AG08395 (cell line): ENCODE measurements at places on chromosomes 7 and 10.

DNA sequence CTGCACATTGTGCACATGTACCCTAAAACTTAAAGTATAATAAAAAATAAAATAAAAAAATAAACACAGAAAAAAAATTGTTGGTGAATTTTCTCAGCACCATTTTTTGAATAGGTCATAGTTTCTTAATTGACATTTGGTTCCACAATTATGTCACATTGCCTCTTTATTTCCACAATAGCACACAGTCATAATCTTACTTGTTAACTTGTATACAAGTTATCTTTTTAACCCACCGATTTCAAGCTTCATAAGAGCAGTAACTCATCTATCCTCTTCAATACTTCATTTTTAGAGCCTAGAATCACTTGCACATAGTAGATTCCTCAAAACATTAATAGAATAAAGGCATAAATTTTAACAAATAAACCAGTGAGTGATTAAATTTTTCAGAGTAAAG is 1425.1 kb upstream of the LRRTM3 start:
- DNase-seq = no peak

DNA sequence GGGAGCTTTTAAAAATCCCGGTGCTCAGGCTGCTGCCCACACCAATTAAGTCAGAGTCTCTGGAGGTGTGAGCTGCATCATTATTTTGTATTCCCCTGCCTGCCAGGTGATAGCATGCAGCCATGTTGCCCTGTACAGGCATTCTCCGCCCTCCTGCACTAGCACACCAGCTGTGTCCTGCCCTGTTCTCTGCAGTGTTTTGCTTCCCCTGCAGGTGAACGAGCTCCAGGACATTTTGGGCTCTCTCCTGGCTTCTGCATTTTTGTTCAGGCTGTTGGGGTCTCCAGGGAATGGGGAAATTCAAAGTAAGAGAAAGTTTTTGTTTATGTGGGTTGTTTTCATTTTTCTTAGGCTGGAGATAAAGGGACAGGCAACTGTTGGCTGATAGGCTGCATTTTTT is 271.0 kb upstream of the COBL start:
- DNase-seq = no peak

GRCh38 chr10:91340613-91341362 is 69.4 kb upstream of the HECTD2 start:
- peak; percentile 90 for DNase-seq

- no peak for DNase-seq
These were observed 233.1 kb downstream of the PLXNA4 start for GRCh38 chr7:132343199-132343598.

DNA sequence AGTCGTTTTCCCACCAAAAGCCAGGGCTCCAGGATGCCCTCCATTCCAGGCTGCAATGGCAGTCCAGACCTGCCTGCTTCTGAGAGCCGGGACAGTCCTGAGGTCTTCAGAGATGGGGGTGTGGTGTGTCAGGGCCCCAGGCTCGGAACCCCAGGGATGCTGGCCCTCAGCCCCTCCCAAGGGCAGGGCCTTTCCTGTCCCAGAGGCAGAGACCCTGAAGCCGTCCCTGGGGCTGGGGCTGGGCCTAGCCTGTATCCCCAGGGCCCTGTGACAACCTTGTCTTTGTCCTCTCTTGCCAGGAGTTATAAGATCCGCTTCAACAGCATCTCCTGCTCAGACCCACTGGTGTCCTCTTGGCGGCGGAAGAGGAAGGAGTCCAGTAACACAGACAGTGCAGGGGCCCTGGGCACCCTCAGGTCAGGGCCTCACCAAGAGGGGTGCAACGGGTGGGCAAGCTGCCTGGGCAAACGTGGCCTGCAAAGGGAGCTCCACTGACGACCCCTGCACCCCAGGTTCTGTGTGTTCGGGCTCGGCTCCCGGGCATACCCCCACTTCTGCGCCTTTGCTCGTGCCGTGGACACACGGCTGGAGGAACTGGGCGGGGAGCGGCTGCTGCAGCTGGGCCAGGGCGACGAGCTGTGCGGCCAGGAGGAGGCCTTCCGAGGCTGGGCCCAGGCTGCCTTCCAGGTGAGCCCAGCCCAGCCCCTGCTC is 15.9 kb downstream of the NOS3 start:
- no peak for DNase-seq

DNA sequence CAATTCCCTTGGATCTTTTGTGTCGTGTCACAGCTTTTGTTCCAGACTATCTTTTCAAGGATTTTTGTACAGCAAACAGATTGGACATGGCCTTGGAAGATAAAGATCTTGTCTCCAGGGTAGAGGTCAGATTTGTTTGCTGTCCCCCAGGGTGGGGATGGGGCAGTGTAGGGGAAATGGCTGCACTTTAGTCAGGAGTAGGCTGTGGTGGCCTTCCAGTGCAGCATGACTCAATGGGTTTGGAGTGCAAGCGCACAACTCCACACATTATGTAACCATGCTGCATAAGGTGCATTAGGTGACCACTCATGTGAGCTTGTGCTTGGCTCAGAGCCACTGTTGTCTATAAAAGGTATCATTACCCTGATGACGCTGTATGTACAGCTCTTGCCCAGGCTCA is 23.9 kb upstream of the ADAMTS14 start:
- no peak for DNase-seq

DNA sequence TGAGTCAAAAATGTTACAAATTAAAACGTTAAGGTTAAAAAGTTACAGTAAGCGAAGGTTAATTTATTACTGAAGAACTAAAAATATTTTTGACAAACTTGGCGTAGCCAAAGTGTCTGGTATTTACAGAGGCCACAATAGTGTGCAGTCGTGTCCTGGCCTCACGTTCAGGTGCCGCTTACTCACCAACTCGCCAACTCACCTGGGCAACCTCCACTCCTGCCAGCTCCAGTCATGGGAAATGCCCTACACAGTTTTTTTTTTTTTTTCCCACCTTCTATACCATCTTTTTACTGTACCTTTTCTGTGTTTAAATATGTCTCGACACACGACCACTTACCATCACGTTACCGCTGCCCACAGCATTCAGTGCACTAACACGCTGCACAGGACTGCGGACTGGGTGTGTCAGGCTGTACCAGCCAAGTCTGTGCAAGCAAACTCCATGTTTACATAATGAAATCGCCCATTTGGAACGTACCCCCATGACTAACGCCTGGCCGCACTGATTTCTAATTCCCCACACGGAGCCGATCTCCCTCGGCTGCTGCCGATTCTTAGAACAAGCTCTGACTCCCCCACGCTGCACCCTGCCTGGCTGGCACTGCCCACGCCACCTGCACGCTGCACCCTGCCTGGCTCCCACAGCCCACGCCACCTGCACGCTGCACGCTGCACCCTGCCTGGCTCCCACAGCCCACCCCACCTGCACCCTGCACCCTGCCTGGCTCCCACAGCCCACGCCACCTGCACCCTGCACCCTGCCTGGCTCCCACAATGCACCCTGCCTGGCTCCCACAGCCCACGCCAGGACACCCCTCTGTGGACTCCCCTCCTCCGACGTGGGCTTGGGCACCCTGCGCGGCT is 203.1 kb downstream of the ZMYND11 start:
- no peak for DNase-seq

- no peak for DNase-seq
These were observed 46.6 kb downstream of the GLCCI1 start for GRCh38 chr7:8015100-8015745.

DNA sequence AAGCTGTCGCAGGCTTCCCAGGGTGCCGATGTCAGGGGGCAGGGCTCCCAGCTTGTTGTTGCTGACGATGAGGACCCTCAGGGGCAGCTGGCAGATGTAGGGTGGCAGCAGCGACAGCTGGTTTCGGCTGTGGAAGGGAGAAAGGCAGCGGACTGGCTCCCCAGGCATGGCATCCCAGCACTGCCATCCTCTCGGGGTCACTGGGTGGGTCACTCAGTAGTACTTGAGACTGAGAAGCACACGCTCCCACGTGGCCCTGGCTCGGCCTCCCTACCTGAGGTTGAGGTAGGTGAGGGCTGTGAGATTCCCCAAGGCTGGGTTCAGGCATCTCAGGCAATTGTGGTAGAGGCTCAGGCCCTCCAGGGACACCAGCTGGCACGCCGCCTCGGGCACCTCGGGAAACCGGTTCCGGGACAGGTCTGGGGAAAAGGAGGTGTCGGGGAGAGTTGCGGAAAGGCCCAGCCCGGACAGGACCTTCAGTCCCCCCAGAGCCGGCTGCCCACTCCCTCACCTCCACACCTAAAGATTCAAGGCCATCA is 3.8 kb downstream of the LRCH4 start:
- DNase-seq = no peak

DNA sequence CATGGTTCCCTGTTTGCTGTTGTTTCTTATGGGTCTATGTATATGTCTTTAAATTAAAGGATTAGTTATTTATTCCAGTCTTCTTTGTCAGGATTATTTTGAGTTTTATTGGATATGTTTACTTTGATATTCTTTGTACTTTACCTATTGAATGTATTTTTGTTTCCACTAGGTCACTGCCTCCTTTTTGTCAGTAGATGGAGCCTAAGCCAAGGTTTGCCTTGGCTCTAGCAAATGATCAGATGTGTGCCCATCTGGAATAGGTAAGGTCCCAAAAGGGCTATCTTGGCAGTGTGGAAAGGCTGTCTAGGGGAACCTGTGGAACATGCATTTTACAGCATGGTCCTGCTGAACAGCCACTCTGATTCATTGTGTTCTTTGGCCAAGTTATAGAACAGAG is 337.3 kb upstream of the GHITM start:
- DNase-seq = no peak

DNA sequence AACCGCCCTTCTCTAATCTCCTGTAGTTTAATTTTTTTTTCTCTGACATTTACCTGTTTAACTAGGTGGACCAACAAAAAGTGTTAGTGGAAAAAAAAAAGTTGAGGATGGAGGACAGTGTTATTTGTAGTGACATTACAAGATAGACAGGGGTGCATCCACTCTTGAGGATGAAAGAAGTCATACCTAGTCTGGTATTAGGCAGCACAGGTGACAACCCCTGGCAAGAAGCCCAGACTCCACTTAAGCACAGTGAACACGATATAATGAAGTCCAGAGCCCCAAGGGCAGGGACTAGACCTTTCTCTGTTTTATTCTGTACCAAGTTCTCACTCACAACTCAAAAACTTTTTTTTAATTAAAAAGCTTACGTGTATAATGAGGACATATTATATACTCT is 268.4 kb downstream of the GPR37 start:
- no peak for DNase-seq

DNA sequence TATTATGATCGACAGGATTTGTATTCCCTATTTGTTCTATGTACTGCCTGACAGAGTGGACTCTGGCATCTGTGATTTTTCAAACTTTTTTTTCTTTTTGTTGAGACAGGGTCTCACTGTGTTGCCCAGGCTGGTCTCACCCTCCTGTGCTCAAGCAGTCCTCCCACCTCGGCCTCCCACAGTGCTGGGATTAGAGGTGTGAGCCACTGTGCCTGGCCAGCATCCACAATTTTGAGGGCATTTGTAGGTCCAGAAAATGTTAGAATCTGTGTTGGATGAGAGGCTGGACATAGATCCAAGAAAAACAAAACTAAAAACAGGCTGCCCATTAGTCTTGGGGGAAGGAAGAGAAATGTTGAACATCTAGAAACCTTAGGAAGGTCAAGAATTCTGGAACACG is 34.3 kb downstream of the SGPL1 start:
- no peak for DNase-seq

DNA sequence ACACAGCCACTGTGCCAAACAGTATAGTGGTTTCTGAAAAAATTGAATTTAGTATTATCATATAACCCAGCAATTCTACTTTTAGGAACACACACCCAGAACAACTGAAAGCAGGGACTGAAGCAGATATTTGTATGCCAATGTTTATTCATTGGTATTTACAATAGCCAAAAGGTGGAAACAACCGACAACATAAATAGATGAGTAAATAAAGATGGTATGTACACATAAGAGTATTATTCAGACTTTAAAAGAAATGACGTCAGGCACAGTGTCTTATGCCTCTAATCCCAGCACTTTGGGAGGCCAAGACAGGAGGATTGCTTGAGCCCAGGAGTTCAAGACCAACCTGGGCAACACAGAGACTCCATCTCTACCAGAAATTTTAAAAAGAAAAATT is 7.2 kb downstream of the CDCA7L start:
- no peak for DNase-seq

- DNase-seq = peak; percentile 98
These were observed 465 bp upstream of the TRIM24 start for GRCh38 chr7:138459413-138460175.

DNA sequence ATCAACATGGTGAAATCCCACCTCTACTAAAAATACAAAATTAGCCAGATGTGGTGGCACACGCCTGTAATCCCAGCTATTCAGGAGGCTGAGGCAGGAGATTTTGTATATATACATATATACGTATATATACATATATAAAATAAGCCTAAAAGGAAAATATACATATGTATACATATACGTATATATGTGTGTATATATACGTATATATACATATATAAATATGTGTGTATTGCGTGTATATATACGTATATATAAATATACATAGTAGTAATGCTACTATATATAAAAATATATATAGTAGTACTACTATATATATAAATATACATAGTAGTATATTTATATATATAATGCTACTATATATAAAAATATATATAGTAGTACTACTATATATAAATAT is 26.5 kb upstream of the PBLD start:
- DNase-seq = no peak

- DNase-seq = no peak
These were observed 130.7 kb downstream of the CELF2 start for GRCh38 chr10:11148142-11149028.

GRCh38 chr7:47408675-47409074 is 173.2 kb downstream of the TNS3 start:
- no peak for DNase-seq

- DNase-seq = peak; percentile 71
These were observed 21.5 kb downstream of the RBM33 start for GRCh38 chr7:155665957-155666287.

DNA sequence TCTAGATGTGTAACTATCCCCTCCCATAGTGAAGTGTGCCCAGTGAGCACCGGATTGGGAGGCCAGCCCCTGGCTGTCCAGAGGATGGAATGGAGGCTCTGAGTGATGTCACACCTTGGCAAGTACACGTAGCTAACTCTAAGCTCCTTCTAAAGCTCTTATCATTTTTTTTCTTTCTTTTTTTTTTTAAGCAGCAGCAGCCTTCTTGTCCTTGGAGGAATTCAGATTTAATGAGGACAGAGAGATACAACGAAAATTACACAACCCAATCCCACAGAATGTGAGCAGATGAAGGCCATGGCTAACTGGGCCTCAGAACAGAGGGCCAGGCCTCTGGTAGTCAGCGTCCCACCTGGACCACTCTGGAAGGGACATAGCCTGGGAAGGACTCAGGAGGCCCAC is 11.3 kb downstream of the TNS3 start:
- peak; percentile 54 for DNase-seq

DNA sequence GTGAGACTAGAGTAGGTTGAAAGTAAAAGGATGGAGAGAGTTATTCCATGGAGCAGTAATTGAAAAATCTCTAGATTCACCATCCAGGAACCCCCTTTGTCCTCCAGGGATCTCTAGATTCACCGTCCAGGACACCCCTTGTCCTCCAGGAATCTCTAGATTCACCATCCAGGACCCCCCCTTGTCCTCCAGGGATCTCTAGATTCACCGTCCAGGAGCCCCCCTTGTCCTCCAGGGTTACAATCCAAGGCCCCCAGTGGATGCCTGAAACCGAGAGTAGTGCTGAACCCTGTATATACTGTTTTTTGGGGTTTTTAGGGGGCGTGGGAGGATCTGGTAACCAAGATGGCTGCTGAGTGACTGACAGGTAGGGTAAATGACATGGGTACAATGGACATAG is 38.3 kb upstream of the PPP2R2D start:
- no peak for DNase-seq

GRCh38 chr7:40673285-40673684 is 538.5 kb downstream of the SUGCT start:
- DNase-seq = peak; percentile 57

GRCh38 chr10:79063071-79063491 is 5.7 kb upstream of the ZMIZ1 start:
- no peak for DNase-seq

GRCh38 chr7:105712877-105713276 is 131.6 kb upstream of the EFCAB10 start:
- DNase-seq = no peak
